ENCODE measurements at places on chromosomes 13 and 19. TPM values are rescaled to one million over a fixed set of nuclear protein-coding genes. Genes with fewer than 3 reads are reported as not detected.

The LPAR2 gene
- 0.56 TPM for total RNA-seq

The ZNF497 gene
- total RNA-seq, result 0.58 TPM

The KIR2DL4 gene
- total RNA-seq, result not detected

The TECR gene
- total RNA-seq, result 9.3 TPM

The RINL gene
- total RNA-seq, result 2.7 TPM

The RAB20 gene
- 36.6 TPM for total RNA-seq

The OR1M1 gene
- total RNA-seq, result not detected

The ANGPTL4 gene
- total RNA-seq, result 132 TPM

The CIRBP gene
- total RNA-seq, result 207 TPM

The KLK4 gene
- not detected for total RNA-seq

The CEACAM7 gene
- not detected for total RNA-seq

The SETDB2 gene
- 6.3 TPM for total RNA-seq

The FLT3LG gene
- 3.4 TPM for total RNA-seq

The RDH8 gene
- not detected for total RNA-seq

The CGB7 gene
- total RNA-seq, result 0.19 TPM

The KDELR1 gene
- 70.2 TPM for total RNA-seq

The CPB2 gene
- total RNA-seq, result not detected

The VSTM2B gene
- 0.28 TPM for total RNA-seq

The ZNF296 gene
- total RNA-seq, result under 0.01 TPM

The RNF113B gene
- total RNA-seq, result not detected

The AZU1 gene
- total RNA-seq, result not detected

The MRPS31 gene
- 20.3 TPM for total RNA-seq

The FCHO1 gene
- 0.56 TPM for total RNA-seq

The SBK3 gene
- under 0.01 TPM for total RNA-seq

The CLDND2 gene
- total RNA-seq, result not detected

The TMEM221 gene
- not detected for total RNA-seq

The TIMM44 gene
- 43.4 TPM for total RNA-seq

The BST2 gene
- total RNA-seq, result 30.7 TPM

The FUT1 gene
- 0.58 TPM for total RNA-seq

The COL5A3 gene
- total RNA-seq, result 4.0 TPM

The LYPD3 gene
- under 0.01 TPM for total RNA-seq

The SLC17A7 gene
- total RNA-seq, result 1.1 TPM

The DOCK6 gene
- total RNA-seq, result 16.3 TPM

The ZNF534 gene
- total RNA-seq, result under 0.01 TPM

The JSRP1 gene
- not detected for total RNA-seq

The ZNF85 gene
- total RNA-seq, result 11.9 TPM

The ATP1A3 gene
- not detected for total RNA-seq

The PSG7 gene
- total RNA-seq, result under 0.01 TPM

The C5AR2 gene
- total RNA-seq, result under 0.01 TPM

The ZNF578 gene
- 6.2 TPM for total RNA-seq
